AG20443 (cell line): ENCODE measurements at places on chromosomes 1 and 21.
A peak's percentile ranks its signal among the peaks of the same experiment; 100 is the strongest.

GRCh38 chr1:113129529-113130185, 56.7 kb downstream of the LRIG2 start:
- DNase-seq: no peak

DNA sequence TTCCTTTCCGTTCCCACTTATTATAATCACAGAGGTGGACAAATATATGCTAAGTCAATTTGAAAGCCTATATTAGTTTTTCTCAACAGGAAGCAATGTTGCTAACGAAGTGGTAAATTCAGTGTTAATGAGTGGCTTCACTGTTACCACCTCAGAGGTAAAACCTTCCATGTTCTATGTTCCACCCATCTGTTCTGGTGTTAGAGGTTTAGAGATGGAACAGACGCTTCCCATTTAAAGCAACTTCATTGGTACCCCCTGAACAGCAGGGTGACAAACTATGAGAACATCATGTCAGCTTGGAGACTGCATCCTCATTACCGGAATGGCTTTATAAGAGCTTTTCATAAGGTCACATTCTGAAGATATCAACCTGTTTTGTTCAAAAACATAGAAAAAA, 77.9 kb downstream of the ZNF644 start:
- no peak for DNase-seq

DNA sequence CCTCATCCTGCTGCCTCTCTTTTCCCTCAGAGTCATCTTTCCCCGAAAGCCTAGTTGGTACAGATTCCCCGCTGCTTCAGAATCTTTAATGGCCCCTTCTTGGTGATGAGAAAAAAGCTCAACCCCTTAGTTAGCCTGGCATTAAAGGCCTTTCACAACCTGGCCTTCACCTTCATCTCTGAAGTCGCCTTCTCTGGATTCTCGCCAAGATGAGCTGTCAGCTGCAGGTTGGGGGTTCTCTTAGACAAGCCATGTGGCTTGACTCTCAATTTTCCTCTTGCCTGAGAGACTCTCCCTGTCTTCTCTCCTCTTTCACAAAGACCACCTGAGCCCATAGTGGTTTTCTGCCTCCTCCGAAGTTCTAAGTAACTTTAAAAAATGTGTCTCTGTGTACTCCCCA, 15.5 kb upstream of the DISC1 start:
- DNase-seq: no peak

DNA sequence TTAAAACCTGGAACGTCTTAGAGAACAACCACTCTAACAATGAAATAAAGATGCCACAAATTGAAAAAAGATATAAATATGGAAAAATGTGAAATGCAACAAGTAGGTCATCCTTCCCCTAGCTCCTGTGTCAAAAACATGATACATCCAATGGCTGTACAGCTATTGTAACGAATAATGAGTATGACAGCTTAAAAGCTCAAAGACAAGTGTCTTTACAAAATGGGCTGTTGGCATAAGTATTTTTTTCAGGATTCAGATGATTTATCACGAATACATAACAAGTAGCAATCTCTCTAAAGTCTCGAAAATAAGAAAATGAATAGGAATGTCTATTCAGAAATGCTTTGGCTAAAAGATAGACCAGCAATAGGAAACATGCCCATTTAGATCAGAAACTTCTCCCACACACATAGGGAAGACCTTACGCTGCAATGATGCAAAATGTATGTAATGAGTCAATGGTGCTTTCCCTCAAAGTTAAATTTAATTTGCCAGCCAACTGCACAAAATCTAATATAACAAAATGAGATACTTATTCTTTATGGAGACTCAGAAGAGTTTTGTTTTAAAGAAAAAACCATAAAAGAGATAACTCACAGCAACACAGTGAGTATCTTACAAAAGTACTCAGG, 8.3 kb downstream of the TGFBR3 start:
- no peak for DNase-seq

DNA sequence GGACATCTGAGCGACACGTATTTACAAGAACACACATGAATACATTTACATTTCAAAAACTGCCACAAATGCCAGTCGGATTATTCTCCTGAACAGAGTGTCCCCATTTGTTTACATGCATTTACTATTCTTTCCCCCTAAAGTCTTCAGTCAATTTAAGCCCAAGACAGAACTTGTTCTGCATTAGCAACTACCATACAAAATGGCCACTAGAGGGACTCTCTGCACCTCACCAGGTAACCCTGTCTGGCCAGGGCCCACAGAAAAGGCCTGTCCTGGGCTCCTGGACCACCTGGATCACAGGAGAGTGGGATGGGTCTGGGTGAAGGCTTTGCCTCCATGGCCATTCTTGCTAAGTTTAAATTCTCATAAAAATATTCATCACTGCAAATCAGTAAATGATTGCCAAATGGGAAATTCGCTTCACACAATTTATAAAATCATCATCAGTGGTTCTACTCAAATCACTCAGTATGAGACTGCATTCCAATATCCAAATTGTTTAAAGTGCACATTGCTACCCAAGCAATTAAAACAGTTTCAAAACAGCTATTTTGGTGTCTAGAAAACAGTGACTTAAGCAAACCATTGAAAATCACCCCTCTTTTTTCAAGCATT, 12.5 kb upstream of the GUCA2A start:
- no peak for DNase-seq

- no peak for DNase-seq
Measured at GRCh38 chr1:62386351-62387121, 50.3 kb upstream of the USP1 start.

GRCh38 chr1:115564201-115564600, 77.6 kb upstream of the VANGL1 start:
- no peak for DNase-seq

DNA sequence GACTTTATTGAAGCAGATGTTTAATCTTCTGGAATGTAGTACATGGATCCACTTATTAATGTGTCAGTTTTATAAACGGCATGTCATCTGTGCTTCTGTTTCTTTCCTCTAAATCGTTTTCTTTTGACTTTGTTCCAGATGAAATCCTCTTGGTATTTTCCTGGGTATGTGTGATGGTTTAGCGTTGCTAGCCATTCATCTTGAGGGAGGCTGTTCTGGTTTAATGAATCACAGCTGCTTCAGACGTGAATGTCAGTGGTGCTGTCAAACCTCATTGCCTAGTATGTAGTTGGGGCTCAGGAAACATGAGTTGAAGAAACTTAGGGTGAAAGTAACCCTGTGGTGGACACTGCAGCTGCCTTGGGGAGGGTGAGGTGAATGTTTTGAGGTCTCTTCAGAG, 33.2 kb downstream of the KCNK1 start:
- peak; percentile 44 for DNase-seq

GRCh38 chr1:66383611-66384010, 150.3 kb upstream of the SGIP1 start:
- no peak for DNase-seq
